ENCODE measurements at places on chromosomes 11 and 22.

DNA sequence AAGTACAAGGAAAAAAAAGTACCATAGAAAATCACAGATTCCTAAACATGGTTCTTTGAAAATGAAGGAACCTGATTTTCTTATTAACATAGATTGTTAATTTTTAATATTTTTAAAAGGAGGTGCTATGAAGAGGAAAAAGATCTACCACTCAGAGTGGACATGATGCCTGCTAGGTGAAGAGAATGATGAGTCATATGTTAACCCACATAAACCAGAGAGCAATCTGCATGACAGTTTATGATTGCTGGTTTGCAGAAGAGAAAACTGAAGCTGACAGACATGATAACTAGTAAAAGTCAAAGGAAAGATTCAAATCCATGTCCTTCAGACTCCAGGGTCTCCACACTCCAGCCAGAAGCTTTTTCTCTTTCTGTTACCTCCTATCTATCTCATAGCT lies 1231.7 kb downstream of the LRRC4C start:
- DNase-seq, result no peak

GRCh38 chr11:108137212-108137611 lies 15.8 kb downstream of the ACAT1 start:
- no peak for DNase-seq

- DNase-seq, result no peak
Observed at GRCh38 chr11:104992781-104993180, 24.4 kb upstream of the CASP4 start.

GRCh38 chr22:36467946-36468345 lies 13.5 kb downstream of the TXN2 start:
- no peak for DNase-seq
